ENCODE measurements at places on chromosomes 5 and 9.

DNA sequence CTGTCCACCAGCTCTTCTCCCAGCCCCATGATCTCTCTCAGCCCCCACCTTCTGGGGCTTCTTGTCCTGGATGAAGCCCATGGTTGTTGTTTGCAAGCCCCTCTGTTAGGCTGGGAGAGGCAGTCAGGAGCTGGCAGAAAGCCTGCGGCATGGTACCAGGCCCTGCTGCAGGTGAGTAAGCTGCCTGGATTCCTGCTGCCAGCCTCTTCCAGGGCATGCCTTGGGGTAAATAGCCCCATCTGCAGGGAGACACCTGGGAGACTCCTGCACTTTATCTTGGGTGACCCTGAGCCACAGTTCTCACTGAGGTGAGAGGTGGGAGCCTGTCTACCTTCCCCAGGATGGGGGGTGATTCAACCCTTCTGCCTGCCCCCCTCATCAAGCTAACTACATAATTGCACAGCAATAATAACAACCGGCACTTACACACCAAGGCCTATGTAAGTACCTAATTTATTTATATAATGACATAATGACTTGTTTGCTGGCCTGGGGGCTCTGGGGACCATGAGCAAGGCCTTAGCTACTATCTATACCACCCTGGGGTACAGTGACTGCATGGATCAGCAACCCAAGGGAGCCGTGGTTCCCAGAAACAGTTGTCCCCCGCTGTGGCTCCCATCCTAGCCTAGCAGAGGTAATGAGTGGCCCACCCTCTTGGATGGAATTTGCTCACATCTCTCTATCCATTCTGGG, 116.0 kb downstream of the PSD2 start:
- no peak for DNase-seq

GRCh38 chr9:107782381-107782780, 292.8 kb upstream of the KLF4 start:
- DNase-seq, result no peak

- DNase-seq, result no peak
Observed at GRCh38 chr5:137148159-137148558, 351.0 kb downstream of the SPOCK1 start.

DNA sequence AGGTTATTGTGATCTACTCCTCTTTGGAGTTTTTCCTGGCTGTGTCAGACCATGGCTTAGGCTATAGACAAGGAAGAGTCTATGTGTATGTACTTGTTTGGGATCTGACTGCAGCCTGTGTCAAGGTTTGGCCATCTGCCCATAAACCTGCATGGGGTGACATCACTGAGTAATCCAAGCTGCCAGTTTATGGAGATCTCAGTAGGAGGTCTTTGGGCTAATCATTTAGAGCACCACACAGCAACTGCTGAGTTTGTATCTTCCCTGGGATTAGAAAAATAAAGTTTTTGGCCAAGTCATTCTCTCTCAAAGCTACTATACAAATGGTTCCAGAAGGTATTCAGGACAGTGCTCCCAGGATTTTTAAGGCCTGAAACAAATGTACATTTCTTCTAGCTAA, 65.5 kb upstream of the HSPB3 start:
- DNase-seq, result no peak

GRCh38 chr9:76571288-76571687, 112.3 kb downstream of the GCNT1 start:
- DNase-seq, result no peak

DNA sequence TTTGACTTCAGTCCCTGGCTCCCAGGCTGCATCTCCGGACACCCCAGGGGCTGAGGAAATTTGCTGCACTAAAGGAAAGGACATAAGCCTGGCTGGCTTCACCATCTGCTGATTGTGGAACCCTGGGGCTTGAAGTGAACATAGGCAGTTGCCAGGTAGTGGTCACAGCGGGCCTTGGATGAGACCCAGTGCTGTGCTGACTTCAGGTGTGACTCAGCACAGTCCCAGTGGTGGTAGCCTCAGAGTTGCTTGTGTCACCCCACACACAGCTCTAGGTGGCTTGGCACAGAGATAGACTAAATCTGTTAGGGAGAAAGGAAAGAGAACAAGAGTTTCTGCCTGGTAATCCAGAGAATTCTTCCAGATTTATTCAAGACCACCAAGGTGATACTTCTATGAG, 36.1 kb upstream of the RUSC2 start:
- DNase-seq, result no peak

GRCh38 chr5:139669662-139670368, 21.7 kb downstream of the CXXC5 start:
- no peak for DNase-seq

- no peak for DNase-seq
Observed at GRCh38 chr9:83508067-83508466, 30.1 kb downstream of the FRMD3 start.

DNA sequence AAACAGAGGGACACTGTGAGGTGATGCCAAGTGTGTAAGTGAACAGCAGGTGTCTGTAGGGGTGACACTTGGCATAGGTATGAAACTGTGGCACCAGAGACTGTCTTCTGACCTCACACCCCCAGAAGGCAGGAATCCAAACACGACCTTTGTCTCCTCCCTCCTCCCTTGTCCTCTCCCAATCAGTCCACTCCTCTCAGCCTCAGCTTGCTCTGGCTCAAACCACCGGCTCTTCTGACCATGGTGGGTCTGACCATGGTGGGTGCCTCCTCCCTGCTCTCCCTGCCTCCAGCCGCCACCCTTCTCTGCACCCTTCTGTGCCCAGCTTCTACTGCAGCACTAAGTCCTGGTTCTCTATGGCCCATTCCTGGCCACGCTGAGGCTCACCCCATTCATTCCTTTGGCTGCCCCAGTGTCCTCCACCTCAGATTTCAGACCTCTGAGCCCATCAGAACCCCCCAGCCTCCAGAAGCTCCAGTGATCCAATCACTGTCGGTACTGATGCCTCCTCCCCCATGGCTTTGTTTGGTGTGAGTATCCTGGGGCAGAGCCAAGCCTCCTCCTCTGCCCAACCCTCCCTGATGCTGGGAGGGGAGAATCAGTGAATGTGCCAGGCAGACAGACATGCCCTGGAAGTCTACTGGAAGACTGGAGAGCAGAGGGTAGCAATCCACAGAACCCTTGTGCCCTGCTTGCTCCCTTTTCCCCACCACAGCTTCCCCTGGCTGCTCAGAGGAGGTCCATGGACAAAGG, 1.7 kb upstream of the ARID3C start:
- no peak for DNase-seq

DNA sequence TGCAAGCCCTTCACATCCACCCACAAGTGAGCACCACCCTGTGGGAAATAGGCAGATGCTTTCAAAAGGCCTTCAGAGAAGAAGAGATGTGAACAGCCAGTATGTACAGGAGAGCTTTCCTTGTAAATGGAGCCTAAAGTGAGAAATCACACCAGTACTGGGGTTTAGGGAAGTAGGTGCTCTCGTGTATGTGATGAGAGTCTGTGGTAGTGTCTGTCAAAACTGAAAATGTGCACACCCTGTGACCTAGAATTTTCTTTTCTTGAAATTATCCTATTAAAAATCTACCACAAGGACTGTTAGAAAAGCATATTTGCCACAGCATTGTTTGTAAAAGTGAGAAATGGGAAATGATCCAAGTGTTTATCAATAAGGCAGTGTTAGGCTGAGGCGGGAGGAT, 16.6 kb downstream of the OTULINL start:
- no peak for DNase-seq

DNA sequence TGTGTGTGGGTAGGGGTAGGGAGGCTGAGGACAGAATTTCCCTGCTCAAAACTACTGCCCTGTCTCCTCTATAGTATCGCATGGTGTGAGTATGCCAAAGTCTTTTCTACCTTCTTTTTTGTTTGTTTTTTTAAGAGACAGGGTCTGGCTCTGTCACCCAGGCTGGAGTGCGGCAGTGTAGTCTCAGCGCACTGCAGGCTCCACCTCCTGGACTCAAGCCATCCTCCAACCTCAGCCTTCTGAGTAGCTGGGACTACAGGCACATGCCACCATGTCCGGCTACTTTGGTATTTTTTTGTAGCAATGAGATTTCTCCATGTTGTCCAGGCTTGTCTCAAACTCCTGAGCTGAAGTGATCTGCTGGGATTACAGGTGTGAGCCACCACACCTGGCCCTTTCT, 2.5 kb downstream of the SRP19 start:
- DNase-seq, result no peak

DNA sequence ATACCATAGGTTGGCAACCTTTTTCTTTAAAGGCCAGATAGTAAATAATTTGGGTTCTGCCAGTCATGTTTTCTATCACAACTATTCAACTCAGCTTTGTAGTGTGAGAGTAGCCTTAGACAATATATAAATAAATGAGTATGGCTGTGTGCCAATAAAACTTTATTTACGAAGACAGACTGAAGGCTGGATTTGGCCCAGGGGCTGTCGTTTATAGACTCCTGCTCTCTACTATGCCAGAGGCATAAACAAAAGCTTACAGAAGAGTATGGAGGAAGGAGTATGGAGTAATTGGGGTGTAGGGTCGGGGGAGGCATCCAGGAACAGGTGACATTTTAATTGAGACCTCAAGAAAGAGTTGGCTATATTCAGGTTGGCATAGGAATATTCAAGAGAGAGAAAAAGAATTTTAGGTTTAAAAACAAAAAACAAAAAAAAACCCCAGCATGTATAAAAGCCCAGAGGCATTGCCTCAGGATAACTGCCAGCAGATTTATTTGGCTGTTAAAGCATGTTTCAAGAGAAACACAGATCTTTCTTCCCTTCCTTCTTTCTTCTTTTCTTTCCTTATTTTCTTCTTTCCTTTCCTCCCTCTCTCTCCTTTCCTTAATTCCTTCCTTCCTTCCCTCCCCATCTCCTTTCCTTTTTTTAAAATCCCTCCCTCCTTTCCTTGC, 39.9 kb downstream of the SLIT3 start:
- DNase-seq, result no peak

DNA sequence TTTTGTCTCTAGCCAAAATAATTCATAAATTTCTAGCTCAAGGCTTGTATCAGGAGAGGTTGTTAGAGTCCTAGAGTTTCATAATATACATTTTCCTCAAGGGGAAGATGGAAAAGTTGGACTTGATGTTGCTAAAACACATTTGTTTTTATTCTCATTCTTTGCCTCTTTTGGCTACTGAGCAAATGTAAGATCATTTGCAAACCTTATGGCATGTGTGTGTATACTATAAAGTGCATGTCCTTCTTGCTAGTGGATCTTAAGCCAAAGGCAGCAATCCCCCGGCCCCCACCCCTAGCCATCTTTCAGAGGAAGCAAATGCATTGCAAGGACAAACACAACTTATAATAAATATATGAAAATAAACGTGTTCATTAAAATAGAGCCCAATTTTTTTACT, 43.0 kb downstream of the ADAMTSL1 start:
- DNase-seq, result no peak

DNA sequence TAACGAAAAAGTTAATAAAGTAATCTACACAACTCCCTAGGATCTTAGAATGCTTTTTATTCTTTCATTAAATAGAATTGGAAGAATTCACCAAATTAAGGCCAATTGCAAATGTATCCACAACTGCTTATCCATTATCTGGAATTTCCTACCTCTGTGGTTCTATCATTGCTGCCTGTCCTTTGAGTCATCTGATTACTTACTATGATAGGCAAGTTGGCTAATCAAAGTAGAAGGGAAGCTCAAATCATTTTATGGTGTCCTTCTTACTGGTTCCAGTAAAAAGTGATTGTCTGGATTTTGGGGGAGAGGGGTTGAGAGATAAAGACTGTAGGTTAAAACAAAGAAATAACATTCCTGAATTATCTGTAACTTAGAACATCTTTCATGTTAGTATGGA, 161.4 kb upstream of the GNA14 start:
- DNase-seq, result no peak

DNA sequence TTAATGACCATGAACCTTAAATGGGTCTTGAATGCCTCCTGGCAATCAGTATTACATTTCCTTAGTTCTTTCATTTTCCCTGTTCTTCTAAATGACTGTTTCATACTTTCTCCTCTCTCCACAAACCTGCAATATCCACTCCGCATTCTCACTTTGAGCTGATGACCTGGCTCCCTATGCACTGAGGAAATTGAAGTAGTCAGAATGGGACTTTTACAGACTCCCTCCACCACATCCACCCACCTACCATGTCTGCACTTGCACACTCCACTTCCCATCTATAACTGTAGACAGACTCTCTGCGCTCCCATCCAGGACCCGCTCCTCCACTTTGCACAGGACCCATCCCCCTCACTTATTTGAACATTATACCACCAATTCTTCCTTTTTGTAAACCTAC, 36.2 kb upstream of the GZMA start:
- no peak for DNase-seq

DNA sequence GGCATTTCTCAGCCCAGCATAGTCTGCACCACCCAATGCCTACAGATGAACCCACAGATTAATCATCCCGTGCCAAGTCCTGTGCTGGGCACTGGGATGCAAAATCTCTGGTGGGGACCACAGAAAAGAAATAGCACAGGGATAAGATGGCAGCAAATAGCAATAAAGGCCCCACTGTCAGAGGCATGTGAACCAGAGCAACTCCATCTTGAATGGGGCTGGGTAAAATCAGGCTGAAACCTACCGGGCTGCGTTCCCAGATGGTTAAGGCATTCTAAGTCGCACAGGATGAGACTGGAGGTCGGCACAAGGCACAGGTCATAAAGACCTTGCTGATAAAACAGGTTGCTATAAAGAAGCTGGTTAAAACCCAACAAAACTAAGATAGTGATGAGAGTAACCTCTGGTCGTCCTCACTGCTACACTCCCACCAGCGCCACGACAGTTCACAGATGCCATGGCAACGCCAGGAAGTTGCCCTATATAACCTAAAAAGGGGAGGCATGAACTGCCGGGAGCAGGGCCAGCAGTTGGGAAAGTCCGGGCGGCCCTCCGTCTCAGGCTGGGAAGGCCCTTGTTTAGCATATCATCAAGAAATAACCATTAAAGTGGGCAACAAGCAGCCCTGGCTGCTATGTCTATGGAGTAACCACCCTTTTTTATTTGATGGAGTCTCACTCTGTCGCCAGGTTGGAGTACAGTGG, 65.2 kb downstream of the C9orf50 start:
- DNase-seq, result no peak

- DNase-seq, result no peak
Observed at GRCh38 chr9:81653240-81653639, 36.1 kb downstream of the TLE1 start.

GRCh38 chr5:157681048-157681447, 9.7 kb downstream of the C5orf52 start:
- no peak for DNase-seq

GRCh38 chr9:121838746-121839669, 187.6 kb downstream of the DAB2IP start:
- no peak for DNase-seq

DNA sequence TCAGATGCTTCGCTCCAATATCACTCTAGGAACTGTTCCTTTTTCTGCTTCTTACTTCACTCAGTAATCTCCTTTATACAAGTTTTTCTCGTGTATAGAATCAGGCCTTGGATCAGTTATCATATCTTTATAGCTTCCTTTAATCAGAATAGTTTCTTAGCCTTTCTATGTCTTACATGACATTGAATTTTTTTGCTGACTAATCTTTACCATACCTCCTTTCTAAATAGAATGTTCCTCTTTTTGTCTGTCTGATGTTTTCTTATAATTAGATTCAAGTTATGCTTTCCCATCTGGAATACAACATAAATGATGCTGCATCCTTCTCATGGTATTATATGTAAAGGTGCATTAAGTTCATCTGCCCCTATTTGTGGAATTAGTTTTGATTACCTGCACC, 40.2 kb upstream of the TYRP1 start:
- DNase-seq, result no peak

- no peak for DNase-seq
Observed at GRCh38 chr9:1198085-1198484, 147.9 kb downstream of the DMRT2 start.

- DNase-seq, result no peak
Observed at GRCh38 chr9:130961511-130962300, 22.7 kb upstream of the FIBCD1 start.

GRCh38 chr5:123454259-123454911, 31.2 kb upstream of the CEP120 start:
- no peak for DNase-seq

Measured in hypothalamus (tissue), 51 donors.